ENCODE measurements at places on chromosomes 6 and 20.

DNA sequence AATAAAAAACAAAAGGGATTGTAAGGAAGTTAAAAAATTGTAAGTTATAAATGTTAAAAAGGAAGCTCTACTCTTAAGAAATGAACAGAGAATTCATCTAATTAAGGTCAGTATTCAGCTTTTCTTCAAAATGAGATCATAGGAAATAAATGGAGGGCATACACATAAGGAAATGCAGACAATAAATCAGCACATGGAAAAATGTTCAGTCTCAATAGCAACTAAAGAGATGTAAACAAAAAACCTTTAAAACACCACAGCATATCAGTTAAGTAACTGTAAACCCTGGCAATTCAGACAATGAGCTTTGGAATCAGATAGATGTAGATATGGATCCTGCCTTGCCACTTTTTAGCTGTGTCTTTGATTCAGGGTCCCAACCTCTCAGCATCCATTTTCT lies 24.0 kb upstream of the CLIC5 start:
- DNase-seq = no peak

DNA sequence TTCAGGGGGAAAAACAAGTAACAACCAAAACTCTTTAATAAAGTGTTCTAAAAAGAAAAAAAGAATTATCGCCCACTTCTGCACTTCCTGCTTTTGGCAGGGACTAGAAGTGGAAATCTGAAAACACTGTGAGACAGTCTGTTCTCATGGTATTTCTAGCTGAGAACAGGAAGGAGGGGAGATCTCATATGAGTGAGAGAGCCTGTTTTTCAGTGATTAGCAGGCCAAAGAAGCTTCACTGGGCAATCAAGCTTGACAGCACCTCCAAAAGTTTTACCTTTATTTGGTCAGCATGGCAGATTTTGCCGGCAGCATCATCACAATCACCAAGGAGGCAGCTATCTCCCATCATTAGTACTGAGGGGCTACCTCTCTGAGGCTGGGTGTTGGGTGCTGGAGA lies 79.5 kb upstream of the ATXN1 start:
- no peak for DNase-seq

- no peak for DNase-seq
These were observed 53.2 kb upstream of the PLEKHG1 start for GRCh38 chr6:150546457-150546856.

DNA sequence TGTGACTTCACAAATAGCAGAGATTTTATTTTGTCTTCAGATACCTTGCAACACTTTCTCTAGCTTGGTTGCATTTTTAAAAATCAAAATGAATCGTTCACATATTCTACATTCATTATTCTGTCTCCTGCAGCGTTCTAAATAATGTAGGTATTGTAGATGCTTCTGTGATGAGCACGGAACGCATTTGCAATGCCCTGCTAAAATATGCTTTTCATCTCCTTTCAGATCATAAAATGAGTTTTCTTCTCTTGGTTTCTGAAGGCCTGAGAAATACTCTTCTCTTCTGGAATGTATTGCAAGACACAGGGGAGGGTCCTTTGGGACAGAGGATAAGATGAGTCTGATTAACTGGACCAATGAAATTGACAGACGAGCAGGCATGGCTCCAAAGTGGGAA lies 390.7 kb downstream of the PREX1 start:
- DNase-seq = no peak

DNA sequence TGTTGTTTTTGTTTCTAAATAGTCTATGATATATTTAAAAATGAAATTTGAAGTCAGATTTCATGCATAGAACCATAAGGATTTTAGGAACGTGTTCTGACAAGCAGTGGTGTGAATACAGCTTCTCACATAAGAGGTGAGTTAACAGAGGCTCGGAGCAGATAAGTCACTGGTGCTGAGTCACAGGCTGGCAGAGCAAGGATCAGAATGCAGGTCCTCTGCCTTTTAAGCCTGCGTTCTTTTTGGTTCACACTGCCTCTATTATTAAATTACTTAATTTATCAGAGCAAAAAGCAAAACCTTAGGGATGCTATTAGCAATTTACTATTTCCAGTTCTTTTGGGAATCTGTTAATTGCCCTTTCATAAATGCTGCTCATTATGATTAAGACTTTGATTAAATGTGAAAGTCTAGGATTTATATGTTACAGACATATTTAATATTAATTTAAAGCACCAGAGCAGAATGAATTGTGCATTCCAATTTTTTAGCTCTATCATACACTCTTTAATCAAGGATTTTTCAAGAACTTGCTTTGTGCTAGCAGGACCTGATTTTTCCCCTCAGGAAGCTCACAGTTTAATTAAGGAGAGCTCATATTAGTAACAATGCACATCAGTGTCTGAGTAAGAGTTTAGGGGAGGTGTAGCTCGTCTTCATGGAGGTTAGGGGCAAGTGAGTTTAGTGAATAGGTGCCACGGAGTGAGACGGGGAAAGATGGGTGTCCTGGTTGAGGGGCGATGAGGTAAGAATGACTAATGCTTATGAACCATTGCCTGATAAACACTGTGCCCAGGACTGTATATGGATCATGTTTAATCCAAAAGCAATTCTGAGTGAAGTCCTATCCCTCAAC lies 212.7 kb upstream of the AGPAT4 start:
- DNase-seq = no peak

Data from AG09309 (cell line).